ENCODE measurements at places on chromosomes 11 and 22.
A peak's percentile ranks its signal among the peaks of the same experiment; 100 is the strongest.

DNA sequence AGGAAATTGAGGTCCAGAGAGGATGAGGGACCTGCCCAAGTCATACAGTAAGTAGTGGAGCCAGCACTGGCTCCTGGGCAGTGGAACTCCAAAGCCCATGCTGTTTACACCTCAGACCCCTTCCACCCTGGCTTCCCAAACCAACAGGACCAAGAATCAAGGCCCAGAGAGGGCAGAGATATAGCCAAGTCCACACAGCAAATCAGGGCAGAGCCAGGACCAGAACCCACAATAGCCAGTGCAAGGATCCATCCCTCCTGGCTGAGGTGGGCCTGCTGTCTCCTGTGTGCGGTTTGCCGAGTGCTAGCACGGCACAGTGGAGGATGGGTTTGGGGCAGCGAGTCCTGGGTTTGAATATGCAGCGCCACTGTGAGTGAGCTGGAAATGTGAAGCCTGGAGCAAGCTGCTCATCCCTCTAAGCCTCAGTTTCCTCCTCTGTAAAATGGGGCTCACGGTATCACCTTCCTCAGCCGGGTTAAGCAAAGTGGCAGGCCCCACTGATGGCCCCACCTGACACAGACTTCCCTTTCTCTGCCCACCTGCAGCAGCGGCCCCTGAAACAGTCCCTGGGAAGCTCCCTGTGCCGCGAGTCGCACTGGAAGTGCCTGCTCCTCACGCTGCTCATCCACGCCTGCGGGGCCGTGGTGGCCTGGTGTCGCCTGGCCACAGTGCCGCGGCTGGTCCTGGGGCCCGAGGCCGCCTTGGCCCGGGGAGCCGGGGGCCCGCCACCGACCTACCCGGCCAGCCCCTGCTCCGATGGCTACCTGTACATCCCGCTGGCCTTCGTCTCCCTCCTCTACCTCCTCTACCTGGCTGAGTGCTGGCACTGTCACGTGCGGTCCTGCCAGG lies 2.3 kb downstream of the TMEM151A start:
- no peak for DNase-seq

DNA sequence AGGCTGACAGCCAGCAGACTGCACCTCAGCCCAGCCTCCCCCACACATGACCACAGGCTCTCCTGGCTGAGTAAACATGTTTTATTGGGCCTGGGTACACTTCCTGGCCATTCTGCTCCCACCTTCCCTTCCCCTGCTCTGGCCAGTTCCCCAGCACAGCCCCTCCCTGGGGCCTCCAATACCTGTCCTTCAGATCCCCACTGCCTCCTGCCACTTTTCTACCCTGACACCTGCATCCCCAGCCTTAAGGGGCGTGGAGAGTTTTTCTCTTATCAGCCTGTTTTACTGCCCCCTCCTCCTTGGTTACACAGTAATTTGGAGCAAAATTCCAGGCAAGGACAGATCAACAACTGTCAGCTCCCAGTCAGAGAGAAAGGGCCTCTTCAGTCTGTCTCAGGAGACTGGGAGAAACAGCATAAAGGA lies at the start of gene ISX:
Gene ISX (plus strand): TSS at position 363 of the 423 bp plus-strand sequence. CDS start 930 bp downstream, outside the sequence.
- DNase-seq, result no peak

GRCh38 chr11:107842412-107843100 lies 16.0 kb downstream of the SLC35F2 start:
- DNase-seq, result no peak

GRCh38 chr11:72704028-72704782 lies 30.0 kb upstream of the PDE2A start:
- peak; percentile 16 for DNase-seq

DNA sequence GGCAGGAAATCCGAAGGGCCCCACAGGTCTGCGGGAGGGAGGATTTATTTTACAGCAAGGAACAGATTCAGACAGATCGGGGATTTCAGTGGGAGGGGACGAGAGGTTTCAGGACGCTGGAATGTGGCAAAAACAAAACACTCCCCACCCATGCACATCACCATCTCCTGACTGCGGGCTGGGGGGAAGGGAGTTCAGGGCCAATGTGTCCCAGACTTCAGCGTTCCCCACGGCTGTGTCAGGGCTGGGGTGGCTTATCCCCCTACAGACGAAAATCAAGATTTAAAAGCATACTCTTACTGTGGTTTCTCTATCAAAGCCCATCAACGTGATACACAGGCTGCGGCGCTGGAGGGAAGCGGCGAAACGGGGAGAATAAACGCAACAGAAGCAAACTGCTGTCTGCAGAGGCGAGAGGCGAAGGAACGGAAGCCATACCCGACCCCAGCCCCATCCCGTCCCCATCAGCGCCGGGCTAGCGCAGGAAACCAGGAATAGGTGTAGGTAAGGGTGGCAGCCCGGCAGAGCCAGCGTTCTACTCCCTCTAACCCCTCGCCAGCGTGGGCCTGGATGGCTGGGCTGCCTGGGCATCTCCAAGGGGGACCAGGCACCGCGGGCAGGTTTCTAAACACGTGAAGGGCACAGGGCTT lies 2.7 kb downstream of the TENM4 start:
- peak; percentile 80 for DNase-seq

DNA sequence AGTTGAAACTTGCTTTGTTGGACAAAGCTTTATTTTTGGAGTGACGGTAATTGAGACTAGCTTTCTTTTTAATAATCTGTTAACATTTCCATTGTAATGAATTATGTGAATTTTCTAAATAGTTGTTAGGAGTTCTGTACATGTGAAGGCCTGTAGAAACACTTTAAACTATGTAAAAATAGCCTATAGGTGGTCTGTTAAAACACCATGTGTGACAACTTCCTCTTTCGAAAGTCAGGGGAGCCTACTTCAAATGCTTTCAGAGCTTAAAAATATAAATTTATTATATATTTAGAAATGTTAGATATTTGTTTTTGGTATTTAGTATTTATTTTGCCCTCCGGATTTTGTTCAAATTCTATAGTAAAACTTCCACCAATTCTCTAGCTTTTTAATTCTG lies 28.7 kb downstream of the DDIAS start:
- DNase-seq, result no peak

GRCh38 chr22:22376352-22376706 lies 131.7 kb downstream of the VPREB1 start:
- DNase-seq, result no peak

DNA sequence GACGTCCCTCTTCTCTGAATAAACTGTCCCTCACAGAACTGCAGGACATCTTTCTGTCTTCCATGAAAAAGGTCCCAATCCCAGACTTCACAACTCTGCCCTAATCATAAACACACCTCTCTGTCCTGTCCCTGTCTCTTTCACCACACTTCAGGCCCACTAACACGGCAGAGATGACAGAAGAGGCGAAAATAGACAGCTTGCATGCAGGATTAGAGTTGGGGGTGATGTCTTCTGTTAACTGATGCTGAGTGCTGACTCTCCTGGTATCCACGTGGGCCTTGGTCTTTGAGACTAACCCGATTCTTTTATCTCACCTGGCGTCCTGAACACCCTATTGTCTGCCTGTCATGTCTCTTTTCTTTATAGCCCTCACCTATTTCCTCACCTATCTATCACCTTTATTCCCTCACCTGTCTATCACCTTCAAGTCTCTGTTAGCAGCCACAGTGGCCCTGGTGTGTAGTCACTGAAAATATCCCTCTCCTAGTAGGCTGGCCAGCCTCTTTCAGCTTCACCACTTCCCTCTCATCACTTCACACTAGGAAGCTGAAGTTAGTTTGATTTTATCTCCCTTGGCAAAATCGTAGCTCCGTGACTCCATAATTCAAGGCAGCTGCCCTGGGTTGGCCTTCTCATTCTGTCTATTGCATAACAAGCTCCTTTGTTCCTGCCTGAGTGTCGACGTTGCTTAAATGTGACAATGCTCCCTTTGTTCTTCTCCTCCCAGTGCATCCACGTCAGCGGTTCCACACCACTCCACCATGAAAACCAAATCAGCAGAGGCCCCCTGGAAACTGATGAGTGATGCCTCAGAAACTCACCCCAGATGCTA lies 30.6 kb upstream of the DRD2 start:
- peak; percentile 10 for DNase-seq

DNA sequence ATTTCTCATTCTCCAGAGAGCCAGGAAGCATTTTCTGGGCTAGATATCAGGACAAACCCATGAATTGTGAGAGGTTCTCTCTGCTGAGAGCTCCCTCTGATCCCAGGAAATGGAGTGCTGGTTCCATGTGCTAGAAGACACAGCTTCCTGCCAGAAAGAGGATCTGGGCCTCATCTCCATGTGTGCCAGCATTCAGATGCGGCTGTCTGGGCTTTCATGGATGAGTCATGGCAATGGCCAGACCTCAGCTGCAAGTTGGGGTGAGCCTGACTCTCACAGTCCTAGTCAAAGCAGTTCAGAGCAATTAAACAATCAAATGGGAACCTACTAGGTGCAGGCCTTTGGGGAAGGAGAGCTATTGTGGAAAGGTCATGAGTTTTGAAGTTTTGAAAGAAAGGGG lies 82.3 kb upstream of the EED start:
- DNase-seq, result peak; percentile 94

DNA sequence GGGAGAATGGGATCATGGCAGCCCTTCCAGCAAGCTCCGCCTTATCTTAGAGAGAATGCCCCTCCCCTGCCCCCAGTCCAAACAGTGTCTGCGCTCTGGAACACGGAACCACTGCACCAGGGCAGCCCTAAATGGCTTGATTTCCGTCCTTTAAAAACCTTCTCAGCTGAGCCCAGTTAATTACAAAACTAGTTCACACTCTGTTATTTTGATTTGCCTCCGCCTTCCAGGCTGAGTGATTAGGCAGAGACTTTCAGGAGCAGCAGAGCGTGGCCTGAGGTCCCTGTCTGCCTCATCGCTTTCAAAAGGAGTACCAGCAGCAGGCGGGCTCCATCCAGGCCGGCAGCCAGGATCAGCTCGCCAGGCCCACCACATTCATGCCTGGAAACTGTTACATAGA lies 313.0 kb downstream of the BRD1 start:
- DNase-seq, result no peak

DNA sequence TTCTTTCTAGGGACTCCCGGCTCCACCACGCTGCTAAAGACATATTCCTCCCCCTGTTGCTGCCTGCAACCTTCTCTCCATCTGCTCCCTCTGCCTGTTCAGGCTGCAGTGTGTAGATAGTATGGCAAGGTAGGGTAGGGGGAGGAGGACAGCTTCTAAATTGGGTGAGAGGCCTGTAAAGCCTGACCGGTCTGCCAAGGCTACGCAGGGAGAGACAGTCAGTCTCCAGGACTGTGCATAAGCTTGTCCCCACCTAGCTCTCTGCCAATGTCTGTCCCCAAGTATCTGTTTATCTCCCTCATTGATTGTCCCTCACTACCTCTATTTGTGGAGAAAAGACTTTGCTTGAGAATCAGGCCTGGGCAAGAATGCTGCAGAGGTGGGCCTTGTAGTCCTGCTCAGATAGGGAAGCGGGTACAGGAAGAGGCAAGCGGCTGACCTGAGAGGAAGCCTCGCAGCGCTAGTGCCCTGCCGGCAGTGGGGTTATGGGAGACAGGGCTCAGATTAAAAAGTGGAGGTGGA lies 871 bp upstream of the SEZ6L start:
- no peak for DNase-seq

- DNase-seq, result peak; percentile 56
These were observed at the start of gene PPARA for GRCh38 chr22:46150034-46150654. PPARA (plus strand) TSS chr22:46150526; CDS start chr22:46198384, 47,858 bp downstream.

- DNase-seq, result no peak
These were observed 972.0 kb downstream of the NTM start for GRCh38 chr11:132342408-132342807.

- DNase-seq, result peak; percentile 8
These were observed 1.2 kb downstream of the PTS start for GRCh38 chr11:112227471-112227870.

DNA sequence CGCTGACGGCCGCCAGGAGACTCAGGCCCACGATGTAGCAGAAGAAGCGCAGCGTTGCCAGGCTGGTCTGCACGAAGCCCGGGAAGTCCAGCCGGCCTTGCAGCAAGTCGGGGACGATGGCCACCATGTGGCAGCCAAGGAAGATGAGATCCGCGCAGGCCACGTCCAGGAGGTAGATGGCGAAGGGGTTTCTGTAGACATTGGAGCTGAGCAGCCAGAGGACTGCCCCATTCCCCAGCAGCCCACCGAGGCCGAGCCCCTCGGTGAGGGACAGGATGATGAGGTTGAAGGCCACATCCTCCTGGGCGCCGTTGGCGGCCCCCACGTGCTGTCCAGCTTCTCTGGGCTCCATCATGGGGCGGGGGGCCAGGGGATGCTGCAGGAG lies 3.8 kb downstream of the MRGPRE start:
- DNase-seq, result no peak

DNA sequence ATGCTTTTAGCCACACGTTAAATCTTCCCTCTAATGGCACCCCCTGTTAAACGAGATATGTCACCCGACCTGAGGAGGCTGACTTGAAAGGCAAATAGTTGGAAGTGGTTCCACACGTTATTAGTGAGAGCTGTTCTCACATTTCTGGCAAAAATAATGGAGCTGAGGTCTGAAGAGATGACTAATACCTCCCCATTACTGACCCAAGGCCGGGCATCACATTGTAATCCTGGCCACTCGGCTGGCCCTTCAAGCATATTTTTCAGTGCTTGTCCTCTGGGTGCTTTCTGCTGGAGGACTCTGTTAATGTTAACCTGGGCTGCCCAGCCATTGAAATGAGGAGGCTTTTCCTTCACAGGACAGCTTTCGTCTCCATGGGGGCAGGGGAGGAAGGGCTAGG lies 260.0 kb upstream of the CADM1 start:
- DNase-seq, result no peak

DNA sequence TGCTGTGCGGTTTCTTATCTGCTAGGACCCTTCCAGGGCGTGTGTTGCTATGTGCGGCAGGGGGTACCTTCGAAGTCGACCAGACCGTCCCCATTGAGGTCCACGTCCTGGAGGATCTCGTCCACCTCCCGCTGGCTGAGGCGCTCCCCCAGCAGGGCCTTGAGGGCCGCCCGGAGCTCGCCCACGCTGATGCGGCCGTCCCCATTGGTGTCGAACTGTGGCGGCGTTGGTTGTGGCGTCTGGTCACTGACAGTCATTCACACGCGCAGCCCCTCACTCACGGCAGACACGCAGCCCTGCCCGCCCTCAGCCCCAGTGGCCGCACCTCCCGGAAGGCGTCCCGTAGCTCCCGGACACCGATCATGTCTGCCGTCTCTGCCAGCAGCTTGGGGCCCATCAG lies 3.5 kb downstream of the CABP2 start:
- DNase-seq, result no peak

DNA sequence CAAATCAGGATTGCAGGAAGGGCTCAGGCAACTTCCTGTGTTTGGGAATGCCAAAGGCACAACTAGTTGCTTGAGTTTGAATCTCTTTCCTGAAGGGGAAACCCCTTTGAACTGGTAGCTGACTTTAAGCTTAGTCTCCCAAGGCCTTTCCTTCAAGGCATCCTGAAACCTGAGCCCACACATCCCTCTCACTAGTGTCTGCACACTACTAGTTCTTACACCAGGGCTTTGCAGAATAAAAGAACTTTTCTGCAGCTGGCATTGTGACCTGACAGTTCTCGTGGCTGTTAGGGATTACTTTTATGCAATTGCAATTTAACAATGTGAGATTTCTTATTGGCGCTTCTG lies 95.4 kb downstream of the EXT2 start:
- DNase-seq, result no peak
